T-helper 2 cell (primary cell): ENCODE measurements at places on chromosomes 11 and 22.

- DNase-seq, result no peak
Observed at GRCh38 chr11:68213135-68213515, at the start of gene KMT5B. Gene KMT5B, minus strand, starts transcription at chr11:68213296. Its CDS starts 23,220 bp downstream, at chr11:68190076.

- no peak for DNase-seq
Observed at GRCh38 chr11:1761110-1761856, 2.4 kb downstream of the CTSD start.

DNA sequence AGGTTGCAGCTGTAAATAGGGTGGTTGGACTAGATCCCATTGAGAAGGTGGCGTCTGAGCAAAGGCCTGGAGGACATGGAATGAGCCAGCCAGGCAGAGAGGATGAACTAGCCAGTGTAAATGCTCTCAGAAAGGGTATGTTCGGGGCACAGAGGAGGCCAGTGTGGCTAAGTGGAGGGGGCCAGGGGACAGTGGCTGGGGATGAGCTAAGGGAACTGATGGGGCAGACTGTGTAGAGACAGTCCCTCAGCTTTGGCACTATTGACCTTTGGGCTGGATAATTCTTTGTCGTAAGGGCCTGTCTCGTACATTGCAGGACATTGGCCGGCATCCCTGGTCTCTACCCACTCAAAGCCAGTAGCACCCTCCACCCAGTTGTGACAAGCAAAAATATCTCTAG, 43.7 kb upstream of the ISX start:
- no peak for DNase-seq

DNA sequence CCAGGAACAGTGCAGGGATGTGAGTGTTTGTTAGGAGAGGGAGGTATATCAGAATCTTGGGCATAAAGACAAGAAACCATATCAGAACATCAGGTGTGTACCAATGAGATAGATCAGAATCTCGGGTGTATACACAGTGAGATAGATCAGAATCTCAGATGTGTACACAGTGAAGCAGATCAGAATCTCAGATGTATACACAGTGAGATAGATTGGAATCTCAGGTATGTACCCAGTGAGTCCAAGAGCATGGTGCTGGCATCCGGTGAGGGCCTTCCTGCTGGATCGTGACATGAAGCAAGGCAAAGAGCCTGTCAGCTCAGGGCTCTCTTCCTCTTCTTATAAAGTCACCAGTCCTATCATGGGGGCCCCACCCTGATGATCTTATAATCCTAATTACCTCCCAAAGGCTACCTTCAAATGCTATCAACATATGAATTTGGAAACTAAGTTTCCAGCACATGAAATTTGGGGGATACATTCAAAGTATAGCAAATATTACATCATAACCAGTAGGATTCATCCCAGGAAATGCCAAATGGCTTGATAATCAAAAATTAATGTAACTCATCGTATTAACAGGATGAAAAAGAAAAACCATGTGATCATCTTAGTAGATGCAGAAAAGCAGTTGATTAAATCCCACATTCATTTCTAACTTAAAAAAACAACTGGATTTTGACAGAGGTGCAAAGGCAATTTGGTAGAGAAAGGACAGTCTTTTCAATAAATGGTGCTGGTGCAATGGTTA, 28.6 kb downstream of the PPARA start:
- no peak for DNase-seq

GRCh38 chr11:43548916-43549315, 131.6 kb upstream of the HSD17B12 start:
- DNase-seq, result no peak

DNA sequence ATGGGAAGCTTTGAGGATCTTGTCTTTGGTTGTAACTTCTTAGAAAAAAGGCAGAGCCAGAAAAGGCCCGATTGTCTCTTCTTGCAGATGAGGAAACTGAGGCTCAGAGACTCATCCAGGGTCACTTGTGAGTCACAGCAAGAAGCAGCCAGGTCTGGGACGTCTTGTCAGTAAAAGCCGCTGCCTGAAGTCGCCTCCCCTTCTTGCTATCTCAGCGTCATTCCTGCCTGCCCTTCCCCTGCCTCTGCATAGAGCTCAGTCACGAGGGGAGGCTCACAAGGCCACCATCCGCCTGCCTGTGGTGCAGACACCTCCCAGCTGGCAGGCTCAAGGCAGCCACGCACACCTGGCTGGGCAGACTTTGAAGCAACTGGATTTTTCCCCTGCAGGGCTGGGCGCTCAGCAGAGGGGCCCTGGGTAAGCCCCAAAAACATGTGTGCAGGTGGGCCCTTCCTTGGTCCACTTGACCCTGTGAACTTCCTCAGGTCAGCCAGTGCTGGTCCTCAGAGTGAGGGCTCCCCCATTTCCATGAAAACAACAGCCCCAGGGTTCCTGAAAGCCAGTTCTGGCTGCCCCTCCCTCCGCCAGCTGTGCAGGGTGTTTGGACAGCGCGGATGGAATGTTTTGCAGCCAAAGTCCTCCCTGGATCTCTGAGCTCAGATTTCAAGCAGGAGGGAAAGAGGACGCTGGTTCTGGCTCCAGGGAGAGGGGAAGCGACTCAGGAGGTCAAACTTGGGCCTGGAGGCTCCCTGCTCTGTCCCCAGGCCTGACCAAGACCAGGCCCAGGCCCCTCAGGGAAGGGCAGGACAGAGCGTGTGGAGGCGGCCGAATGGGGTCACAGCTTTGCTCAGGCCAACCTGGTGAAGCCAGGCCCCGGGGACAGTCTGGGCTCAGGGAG, 6.0 kb upstream of the RAB3IL1 start:
- no peak for DNase-seq

DNA sequence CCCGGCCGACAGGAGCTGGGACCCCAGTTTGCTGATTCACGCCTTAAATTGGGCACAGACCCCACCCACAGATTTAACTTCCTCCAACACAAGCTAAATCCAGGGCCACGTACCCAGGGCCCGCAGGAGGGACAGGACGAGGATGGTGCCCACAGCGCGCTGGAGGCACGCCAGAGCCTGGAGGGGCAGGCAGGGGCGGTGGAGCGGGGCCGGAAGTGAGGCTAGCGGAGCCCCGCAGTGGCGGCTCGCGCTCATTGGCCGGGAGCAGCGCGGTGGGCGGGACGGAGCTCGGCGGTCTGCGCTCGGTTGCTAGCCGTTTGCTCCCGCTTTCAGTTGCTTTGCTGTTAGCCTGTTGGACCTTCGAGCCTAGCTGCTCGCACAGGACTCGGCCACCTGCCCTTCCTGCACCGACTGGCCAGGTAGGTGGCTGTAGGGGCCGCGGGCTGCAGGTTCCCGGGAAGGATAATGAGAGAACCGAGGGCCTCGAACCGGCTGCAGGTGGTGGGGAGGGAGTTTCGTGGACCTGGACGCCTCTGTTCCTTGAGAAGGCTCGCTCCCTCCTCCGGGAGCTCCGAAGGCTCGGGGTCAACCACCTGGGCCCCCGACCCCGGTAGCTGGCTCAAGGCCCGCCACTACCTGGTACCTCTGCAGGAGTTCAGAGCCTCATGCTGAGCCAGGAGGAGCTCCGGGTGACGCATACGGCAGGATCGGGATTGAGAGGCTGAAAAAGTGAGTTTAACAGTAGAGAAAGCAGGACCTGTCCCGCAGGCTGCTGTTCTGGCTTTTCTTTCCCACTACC, at the start of gene CCDC134:
CCDC134 (plus strand) TSS at position 332 of the 799 bp plus-strand sequence. CDS start 8,212 bp downstream, outside the sequence.
- peak; percentile 86 for DNase-seq
